ENCODE measurements at places on chromosomes 13 and 19.

DNA sequence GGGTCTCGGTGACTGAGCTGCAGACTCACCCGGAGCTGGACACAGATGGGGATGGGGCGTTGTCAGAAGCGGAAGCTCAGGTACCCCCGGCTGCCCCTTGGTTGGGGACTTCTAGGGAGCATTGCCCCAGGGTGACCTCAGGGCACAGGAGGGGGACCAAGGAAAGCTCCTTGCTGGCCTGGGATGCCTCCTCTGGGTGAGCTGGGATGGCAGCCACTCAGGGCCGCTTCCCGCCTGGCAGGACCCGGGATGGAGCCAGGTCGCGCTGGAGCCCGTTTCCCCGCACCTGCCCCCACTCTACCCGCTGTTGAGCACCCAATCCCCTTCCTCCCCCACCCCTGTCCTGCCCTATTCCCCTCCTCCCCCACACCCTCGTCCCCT is 10.8 kb downstream of the PRKCSH start:
- no peak for DNase-seq

DNA sequence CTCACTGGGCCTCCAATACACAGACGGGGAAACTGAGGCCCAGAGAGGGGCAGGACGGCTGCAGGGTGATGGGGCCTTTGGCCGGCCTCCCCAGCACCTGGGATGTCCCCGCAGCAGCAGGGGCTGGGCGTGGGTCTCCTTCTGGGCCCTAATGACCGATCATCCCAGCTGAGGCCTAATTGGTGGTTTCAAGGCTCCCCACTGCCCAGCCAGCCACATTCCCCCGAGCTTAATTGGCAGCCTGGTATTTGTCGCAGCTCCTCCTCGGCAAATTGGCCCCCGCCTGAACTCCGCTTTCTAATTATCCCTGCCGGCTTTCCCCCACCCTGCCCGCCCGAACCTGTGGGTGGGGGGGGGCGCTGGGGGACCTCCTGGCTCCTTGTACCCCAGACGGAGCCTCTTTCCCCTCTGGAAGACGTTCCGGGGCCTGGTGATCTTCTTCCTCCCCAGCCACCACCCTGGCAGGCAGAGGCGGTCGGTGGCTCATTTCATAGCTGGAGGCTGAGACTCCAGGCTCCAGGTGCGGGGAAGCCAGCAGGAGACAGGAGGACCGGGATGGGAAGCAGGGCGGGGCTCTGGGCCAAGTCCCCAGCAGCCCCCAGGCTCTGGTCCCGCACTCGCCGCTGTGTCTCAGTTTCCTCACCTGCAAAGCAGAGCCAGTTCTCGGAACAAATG is 27.2 kb upstream of the WDR18 start:
- no peak for DNase-seq

- no peak for DNase-seq
These were observed 878.6 kb upstream of the PCDH20 start for GRCh38 chr13:62294244-62294643.

GRCh38 chr13:102309110-102309509 is 92.7 kb downstream of the FGF14 start:
- DNase-seq: no peak

Data from stimulated activated CD8-positive, alpha-beta memory T cell treated with anti-CD3 and anti-CD28 coated beads, Interleukin-15, amount 100 ng/mL, for 4 hours (primary cell).